ENCODE measurements at places on chromosomes 4 and X. TPM values are rescaled to one million over a fixed set of nuclear protein-coding genes. Genes with fewer than 3 reads are reported as not detected.

HMX1 gene
- polyA plus RNA-seq = not detected

TMPRSS11A gene
- not detected for polyA plus RNA-seq

FHDC1 gene
- 0.27 TPM for polyA plus RNA-seq

ETDA gene
- polyA plus RNA-seq = not detected

TMEM184C gene
- 47.4 TPM for polyA plus RNA-seq

CENPE gene
- polyA plus RNA-seq = 0.32 TPM

CTAG2 gene
- not detected for polyA plus RNA-seq

TAB3 gene
- polyA plus RNA-seq = 7.0 TPM

LRIT3 gene
- polyA plus RNA-seq = 0.72 TPM

ADH4 gene
- 1.0 TPM for polyA plus RNA-seq

MTM1 gene
- 31.4 TPM for polyA plus RNA-seq

TREX2 gene
- polyA plus RNA-seq = not detected

HAND2 gene
- polyA plus RNA-seq = 12.6 TPM

PASD1 gene
- not detected for polyA plus RNA-seq

ADD1 gene
- polyA plus RNA-seq = 134 TPM

DRD5 gene
- not detected for polyA plus RNA-seq

RNF212 gene
- polyA plus RNA-seq = 1.7 TPM

XKRX gene
- polyA plus RNA-seq = 0.47 TPM

ARX gene
- polyA plus RNA-seq = not detected

ARHGEF38 gene
- polyA plus RNA-seq = not detected

TSPAN7 gene
- 47.8 TPM for polyA plus RNA-seq

OTC gene
- polyA plus RNA-seq = not detected

SLC9B1 gene
- 0.32 TPM for polyA plus RNA-seq

SHROOM3 gene
- 1.1 TPM for polyA plus RNA-seq

CD40LG gene
- polyA plus RNA-seq = 0.07 TPM

HMGN5 gene
- 73.7 TPM for polyA plus RNA-seq

SPANXB1 gene
- polyA plus RNA-seq = not detected

RAB39B gene
- 0.77 TPM for polyA plus RNA-seq

BTC gene
- 0.47 TPM for polyA plus RNA-seq

MAGEA12 gene
- not detected for polyA plus RNA-seq
